ENCODE measurements at places on chromosomes 3 and 15.

DNA sequence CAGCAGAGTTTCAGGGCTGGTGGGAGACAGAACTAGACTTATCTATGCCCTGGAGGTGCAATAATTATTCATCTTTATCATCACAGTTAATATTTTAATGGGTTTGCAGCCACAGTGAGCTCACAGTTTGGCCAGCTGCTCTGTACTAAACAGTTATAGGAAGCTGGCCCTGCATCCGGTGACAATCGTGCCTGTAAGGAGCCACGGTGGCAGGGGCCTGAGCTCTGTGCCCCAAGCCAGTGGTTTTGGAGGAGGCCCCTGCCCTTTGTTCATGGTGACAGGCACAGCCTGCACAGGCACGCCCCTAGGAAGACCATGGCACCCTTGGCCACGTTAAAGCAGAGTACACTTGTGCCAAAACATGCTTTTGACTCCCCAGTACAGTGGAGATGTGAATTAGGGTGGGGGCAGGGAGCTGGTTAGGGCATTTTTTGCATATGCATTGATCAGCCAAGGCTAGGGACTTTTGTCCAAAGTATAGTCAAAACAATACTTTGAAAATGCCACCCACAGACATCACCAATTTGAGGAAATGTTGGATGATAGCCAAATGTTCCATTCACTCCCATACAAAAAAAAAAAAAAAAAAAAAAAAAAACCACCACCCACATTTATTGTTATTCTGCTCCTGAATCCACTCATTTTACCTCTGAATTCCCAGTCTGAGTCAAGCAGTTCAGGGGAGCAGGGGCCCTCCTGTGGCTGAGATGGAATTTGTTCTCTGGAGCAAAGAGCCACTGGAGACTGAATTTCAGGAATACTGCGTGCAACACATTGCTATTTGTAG is 3.4 kb upstream of the RFTN1 start:
- peak; percentile 25 for DNase-seq

DNA sequence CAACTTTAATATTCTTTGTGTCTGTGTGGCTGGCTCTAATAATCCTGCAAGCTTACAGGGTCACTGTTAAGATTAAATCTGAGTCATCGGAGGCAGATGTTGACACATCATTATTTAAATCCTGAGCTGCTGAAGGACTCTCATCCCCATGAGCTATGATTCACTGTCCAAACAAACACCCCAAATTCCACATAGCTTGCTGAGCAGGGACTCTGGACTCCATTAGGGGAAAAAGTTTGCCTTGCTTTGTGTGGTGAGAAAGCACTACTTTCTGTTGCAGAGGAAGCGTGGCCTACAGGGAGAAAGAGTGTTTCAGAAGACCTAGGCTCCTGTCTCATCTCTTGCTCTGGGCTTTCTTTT is 213.7 kb downstream of the PDCD6IP start:
- no peak for DNase-seq

DNA sequence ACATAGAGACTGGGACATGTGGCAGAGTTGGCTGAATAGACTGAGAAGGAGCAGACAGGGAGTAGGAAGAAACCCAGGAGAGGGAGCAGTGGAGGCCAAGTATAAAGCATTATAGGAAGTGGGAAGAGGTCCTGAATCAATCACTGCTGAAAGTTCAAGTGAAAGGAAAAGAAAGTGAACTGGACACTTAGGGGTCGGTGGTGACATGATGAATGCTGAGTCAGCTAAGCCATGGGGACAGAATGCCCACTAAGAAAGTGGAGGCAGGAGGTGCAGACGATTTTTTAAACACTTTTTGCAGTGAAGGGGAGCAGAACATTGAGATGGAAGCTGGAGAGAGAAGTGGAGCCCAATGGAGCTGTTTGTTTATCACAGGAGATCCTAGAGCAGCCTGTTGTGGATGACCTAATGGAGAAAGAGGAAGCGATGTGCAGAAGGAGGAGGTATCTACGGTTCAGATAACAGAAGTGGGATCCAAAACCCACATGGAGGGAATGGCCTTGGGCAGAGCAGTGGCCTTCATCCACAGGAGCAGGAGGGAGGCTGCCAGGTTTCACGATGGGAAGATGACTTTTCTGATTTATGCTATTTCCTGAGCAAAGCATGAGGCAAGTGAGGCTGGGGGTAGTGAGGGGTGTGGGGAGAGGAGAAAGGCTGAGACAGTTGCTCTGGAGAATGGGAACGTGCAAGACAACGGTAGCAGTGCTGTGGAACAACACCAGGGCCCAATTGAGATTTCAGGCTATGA is 208.2 kb downstream of the RPLP1 start:
- DNase-seq = no peak

- no peak for DNase-seq
Observed at GRCh38 chr3:192187485-192188051, 539.8 kb downstream of the FGF12 start.

- no peak for DNase-seq
Observed at GRCh38 chr15:78266229-78266628, 1.9 kb downstream of the DNAJA4 start.

DNA sequence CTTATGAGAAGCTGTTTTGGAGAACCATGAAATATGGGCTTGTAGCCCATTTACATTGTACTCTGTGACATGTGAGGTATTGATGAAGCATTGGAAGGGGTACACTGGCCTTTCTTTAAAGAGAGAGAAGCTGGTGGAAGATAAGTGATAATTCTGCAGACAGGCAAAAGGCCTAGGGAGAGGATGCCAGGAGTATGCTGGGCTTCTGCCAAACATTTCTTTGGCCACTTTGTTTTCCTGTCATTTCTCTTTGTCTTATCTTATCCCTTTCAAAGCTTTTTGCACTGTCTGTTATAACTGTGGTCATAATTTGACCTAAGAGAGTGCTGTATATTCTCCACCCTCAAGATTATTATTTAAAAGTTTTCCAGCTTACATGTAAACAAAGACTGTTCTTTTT is 109.6 kb upstream of the SEMA6D start:
- no peak for DNase-seq

- DNase-seq = no peak
Observed at GRCh38 chr3:172859041-172859440, 108.5 kb downstream of the ECT2 start.

DNA sequence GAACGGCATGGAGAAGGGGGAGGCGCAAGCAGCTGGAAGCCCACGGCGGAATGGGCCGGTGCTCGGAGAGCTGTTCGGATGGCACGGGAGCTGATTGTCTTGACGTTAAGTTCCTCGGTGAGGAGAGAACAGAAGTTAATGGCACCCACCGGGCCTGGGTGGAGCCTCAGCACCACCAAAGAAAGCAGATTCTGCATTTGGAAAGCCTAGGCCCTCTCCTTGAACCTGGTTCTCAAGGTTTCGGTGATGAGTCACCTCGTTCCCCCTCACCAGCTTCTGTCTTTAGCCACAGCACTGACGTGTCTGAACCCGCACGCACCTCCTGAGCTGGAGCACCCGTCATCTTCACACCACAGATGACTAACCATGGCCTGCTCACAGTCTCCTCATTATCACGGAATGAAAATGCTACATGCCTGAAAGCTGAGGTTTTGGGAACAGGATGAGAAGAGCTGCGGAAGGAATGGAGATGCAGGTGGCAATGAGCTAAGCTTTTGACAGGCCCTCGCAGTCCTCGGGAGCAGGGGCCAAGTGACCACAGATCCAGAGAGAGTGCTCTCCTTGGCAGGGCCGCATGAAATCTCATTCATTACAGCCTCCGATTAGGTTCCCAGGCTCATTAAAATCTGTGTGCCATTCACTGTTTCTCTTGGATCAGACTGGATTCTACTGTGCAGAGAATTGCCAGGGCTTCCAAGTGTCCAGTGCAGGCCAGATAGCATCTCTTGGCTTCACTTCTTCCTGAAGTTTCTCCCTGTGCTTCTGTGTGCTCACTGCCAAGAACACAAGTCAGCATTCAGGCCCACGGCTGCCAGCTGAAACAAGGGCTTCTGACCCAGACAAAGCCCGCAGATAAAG is 96.3 kb upstream of the DLG1 start:
- no peak for DNase-seq

DNA sequence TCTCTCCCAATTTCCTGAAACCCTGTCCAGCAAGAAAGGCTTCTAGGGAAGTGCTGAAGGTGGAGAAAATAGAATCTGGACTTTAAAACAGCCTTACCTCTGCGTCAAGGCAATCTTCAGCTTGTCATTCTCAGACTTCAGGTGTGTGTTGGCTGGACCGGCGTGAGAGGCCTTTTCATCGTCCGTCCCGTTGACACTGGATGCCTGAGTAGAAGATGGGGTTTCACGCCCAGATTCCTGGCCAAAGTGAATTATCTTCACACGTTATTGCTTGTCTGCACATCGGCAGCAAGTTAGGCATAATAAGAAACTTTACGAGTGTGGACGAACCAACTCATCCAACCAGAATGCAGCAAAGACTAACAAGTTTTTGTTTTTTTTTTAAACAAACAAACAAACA is 49.5 kb downstream of the WHAMM start:
- no peak for DNase-seq

DNA sequence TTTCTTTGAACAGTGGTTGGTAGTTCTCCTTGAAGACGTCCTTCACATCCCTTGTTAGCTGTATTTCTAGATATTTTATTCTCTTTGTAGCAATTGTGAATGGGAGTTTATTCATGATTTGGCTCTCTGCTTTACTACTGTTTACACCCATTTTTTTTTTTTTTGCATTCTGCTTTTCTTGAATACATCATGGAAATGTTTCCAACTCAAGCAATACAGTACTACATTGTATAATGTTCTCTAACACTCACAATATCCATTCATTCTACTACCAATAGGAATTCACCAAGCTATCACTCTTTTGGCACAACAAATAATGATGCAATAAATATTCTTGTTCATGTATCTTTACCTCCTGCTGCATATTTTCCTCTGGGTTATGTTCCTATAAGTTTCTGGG is 801.7 kb downstream of the NTRK3 start:
- DNase-seq = no peak

GRCh38 chr3:150230037-150230436 is 178.1 kb upstream of the TSC22D2 start:
- no peak for DNase-seq

- no peak for DNase-seq
Observed at GRCh38 chr3:79632842-79633241, 135.0 kb downstream of the ROBO1 start.

DNA sequence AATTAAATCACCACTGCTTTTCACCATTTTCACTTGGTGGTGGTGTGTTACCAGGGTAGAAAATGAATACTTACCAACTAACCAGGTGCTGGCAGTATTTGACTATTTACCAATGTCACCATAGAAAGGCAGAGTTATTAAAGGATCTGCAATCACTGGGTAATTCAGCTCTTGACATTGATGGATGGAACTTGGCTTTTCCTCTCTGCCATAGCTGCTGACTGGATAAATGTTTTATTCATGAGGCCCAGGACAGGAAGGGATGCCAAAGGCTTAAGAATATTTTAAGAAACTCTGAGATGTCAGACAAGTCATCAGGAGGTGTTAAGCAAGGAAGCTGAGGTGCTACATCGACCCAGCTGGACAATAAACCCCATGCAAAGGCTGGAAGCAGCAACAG is 495.5 kb upstream of the CFAP20DC start:
- no peak for DNase-seq

GRCh38 chr15:70561885-70562284 is 201.5 kb downstream of the UACA start:
- DNase-seq = no peak

- DNase-seq = no peak
Observed at GRCh38 chr15:91929509-91929908, 76.0 kb downstream of the SLCO3A1 start.

DNA sequence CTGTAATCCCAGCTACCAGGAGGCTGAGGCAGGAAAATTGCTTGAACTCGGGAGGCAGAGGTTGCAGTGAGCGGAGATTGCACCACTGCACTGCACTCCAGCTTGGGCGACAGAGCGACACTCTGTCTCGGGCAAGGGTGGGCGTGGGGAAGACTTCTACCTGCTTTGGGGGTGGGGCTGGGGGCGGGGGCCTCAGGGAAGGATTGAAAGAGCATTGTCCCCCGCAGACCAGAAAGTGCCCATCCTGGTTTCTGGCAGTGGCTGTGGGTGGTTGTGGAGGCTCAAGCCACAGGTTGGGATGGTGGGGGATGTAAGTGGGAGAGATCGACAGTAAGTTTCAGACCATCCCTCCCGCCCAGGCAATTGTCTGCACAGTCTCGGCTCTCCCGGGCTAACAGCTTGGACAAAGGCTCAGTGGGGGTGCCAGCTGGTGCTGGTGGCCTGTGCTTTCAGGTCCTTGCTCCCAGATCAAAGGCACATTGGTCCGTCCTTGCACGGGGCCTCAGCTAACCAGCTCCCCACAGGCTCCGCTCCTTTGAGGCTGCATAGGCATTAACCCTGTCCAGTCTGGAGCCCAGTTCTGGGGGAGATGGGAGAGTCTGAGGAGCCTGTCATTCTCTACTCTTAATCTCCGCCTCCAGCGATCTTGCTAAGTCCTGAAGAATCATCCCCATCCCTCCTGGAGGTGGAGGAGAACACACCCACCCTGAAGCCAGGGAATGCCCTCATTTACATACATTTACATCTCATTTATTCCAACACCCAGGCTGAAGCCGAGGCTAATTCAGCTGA is 8.6 kb downstream of the SCN5A start:
- no peak for DNase-seq

GRCh38 chr15:83653288-83653638 is 660 bp upstream of the ADAMTSL3 start:
- DNase-seq = no peak

GRCh38 chr3:126743781-126744180 is 39.7 kb downstream of the CHCHD6 start:
- no peak for DNase-seq

GRCh38 chr3:17420668-17421067 is 321.8 kb downstream of the TBC1D5 start:
- DNase-seq = peak; percentile 44

DNA sequence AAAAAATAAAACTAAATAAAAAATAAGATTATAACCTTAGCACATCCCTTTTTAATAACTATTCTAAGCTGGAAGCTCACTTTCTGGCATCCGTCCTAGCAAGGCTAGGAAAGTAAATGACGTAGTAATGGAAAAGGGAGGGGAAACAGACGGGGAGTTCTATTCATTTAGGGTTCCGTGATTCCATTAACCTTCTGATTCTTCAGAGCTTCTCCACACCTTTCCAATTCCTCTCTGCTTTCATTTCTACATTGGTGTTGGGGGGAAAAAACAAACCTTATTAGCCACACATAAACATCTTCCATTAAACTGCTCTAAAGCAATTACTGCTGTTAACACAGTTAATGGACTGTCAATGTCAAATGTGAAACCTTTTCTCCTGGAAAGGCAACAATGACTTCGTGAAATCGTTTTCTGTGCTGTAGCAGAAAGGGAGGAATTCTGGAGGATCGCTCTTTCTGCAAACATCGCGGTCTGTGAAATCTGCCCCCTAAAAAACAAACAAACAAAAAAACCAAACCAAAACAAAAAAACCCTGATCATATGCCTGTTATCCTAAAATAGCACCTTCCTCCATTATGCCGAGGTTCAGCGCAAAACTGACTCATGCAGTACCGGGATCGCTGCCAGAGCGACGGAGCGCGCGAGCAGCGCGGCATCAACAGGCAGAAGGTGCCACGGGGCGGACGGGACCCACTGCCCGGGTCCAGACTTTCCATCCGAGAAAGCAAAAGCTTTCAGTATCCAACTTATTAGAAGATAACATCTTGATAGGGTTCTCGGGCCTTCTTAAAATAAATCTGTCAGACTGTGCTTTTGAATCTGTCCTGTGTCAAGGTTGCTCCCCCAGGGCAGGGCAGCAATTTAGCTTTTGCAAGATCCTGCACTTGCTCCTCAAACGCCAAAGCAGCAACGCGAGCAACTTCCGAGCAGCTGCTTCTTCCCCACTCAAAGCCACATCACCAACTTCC is 156.2 kb downstream of the FGF12 start:
- peak; percentile 11 for DNase-seq

All from NCI-H1930 (cell line).